NCI-H1092 (cell line): ENCODE measurements at places on chromosomes 3 and 15.

GRCh38 chr3:190989218-190989617, 126.7 kb upstream of the GMNC start:
- no peak for DNase-seq

DNA sequence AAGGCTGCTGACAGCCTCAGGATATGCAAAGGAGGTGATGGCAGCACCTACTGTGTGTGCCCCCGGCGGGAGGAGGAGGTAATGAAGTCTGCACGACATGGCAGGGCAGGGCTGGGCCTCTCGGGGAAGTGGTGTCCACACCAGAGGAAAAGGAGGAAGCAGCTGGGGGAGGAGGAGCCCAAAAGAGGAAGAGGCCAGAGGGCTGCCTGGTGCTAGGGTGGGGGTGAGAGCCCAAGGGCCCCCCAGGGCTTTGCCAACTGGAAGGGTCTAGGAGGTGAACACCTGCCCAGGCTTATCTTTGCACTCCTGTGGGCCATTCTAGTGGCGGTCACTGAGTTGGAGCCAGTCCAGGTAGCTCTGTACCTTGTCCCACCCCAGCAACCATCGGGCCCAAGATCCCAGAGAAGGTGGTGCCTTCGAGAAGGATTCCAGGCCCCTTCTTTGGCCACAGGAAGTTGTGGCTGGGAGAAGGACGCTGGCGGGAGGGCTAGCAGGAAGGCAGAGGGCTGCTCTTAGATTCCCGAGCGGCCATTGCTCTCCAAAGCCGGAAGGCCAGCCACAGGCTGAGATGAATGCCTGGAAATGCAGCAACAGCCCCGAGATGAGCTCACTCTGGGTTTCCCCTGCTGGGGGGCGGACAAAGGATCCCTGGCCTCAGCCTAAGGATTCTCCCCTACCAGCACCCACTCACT, 7.0 kb downstream of the GNAI2 start:
- DNase-seq: no peak

GRCh38 chr15:98599909-98600691, 48.2 kb upstream of the IGF1R start:
- no peak for DNase-seq

GRCh38 chr3:181510500-181510899, 201.2 kb upstream of the SOX2 start:
- DNase-seq: no peak

GRCh38 chr15:80436511-80437307, 32.5 kb downstream of the ARNT2 start:
- no peak for DNase-seq

DNA sequence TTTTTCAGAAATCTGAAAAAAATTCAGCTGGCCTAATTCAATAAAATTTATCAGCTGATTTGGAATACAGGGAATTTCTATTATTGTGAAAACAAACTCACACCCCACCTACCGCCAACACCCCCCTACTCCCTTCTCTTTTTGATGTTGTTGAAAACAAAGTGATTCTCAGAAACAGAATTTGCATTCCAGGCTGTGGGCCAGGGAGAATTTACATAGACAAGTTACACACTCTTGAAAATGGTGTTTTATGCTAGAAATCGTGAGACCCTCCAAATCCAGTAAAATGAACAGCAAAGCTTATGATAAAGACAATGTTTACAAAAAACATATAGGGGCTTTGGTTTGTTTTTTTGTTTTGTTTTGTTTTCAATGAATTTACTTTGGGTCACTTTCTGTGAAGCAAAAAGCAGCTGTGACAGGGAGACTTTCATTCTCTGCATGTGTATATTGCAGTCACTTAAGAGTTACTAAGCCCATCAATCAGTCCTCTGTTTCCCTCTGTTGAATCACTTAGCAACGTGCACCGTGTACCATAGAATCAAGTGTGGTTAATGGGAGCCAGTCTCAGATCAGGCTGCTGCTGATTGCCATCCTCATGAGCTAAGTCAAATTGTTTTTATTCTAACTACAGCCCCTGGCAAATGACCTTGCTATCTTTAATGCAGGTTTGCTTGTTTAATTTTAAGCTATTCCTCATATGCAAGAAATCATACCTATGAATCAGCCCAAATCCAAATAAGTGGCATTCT, 159.8 kb downstream of the ALCAM start:
- peak; percentile 31 for DNase-seq

GRCh38 chr3:78165876-78166275, 1126.0 kb downstream of the ROBO2 start:
- no peak for DNase-seq

DNA sequence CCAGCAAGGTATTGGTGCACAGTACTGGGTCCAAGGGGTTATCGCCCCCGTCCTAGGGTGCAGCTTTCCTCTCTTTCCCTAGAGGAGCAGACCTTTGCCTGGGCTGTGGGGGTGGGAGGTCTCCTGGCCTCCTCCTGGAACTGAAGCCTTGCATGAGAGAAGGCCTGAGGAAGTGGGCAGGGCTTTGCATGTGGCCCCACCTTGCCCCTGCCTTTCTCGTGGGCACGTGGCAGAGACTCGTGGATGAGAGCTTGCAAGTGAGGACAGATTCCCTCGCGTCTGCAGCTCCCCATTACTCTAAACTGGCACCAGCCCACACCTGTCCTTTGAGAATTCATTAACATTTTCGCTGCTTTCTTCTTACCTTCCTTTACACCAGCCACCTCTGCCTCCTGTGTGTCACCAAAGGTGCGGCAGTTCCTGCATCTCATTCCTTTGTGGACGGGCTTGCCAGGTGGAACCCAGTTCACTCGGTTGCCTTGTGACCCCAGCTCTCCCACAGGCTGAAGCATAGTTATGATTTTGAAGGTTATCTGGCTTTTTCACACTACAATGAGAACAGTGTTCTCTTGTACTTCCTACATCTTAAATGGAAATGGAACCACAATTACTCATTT, 40.9 kb upstream of the NR2C2 start:
- DNase-seq: no peak

DNA sequence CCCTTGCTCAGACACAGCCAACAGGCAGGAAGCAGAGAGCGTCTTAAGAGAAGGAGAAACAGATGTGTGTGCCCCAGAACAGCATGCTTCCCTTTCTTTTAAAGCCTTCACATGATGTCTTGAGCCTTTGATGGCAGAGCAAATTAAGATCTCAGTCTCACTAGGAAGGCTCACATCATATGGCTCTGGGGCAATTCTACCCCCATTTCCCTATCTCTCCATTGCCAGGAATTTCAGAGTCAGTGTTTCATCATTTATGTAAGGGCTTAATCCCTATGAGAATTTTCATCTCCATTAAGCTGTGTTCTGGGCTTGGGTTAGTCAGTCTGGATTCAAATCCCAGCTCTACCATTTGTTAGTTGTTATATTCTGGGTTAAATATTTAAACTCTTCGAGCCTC, 41.4 kb upstream of the GLCE start:
- no peak for DNase-seq
